ENCODE measurements at places on chromosomes 7 and 10. TPM values are rescaled to one million over a fixed set of nuclear protein-coding genes. Genes with fewer than 3 reads are reported as not detected.

ICA1 gene
- total RNA-seq = 1.9 TPM

CYP3A7 gene
- 1.7 TPM for total RNA-seq

C10orf62 gene
- 0.41 TPM for total RNA-seq

RALA gene
- total RNA-seq = 10.8 TPM

HMX3 gene
- not detected for total RNA-seq

DNA sequence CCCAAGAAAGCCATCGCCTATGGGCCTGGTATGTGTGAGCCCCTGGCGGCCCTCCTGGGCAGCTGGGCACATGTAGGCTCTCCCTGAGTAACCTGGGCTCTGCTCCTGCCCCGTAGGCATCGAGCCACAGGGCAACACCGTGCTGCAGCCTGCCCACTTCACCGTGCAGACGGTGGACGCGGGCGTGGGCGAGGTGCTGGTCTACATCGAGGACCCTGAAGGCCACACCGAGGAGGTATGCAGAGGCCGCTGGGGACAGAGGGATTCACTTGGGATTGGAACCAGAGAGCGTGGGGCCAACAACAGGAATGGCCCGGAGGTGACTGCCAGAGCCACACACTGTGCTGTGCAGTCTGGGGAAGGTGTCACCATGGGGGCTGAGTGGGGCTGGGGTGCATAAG, 7.3 kb downstream of the FLNC start:
- peaks cover 58% of the 10 kb centered on the region for H3K4me1 ChIP-seq
- H3K4me3 ChIP-seq = no peak overlapping the region
- peak overlapping the region; percentile 92 for H3K27ac ChIP-seq
- no peaks in the 10 kb centered on the region for H3K27me3 ChIP-seq
- DNase-seq = no peak
- H3K36me3 ChIP-seq = no peaks in the 10 kb centered on the region

DNA sequence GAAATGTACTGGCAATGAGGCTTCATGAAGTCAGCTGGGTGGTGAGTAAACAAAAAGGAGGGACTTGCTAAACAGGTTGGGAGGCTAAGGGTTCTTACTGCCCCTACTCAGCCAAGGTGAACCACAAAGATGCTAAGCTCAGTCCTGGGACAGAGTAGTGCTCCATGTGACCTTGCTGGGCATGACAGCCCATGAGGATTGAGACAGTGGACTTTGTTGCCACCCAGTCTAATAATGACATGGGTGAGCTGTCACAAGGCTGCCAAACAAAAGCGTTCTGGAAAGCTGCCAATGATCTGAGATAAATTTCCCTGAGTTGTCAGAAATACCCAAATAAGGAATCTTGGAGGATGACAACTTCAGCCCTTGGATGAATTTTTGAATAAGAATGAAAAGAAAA, 75.2 kb downstream of the CLEC2L start:
- H3K27me3 ChIP-seq = no peaks in the 10 kb centered on the region
- no peak for DNase-seq
- H3K27ac ChIP-seq = no peak overlapping the region
- no peaks in the 10 kb centered on the region for H3K4me1 ChIP-seq
- H3K36me3 ChIP-seq = peaks cover 98% of the 10 kb centered on the region

DNA sequence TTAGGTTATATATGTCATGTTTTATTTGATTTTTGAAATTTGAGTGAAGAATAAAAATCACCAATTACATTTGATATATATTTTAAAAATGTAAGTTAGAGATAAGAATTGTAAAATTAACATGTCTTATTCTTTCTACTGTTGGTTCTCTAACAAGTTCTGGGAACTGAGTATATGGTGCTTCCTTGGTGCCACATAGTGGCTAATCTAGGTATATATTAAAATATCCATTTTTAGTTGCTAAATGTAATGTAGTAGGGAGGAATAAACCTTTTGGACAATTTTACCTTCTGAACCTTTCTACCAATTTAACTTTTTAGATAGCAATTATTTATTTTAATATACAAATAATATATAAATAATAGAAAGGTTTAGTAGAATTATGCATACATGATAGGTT, 17.5 kb downstream of the CFAP69 start:
- no peak for DNase-seq
- no peak overlapping the region for H3K4me3 ChIP-seq
- no peak overlapping the region for H3K27ac ChIP-seq
- no peaks in the 10 kb centered on the region for H3K27me3 ChIP-seq
- no peaks in the 10 kb centered on the region for H3K36me3 ChIP-seq

- H3K36me3 ChIP-seq = no peaks in the 10 kb centered on the region
- no peak overlapping the region for H3K4me3 ChIP-seq
- H3K27me3 ChIP-seq = no peaks in the 10 kb centered on the region
- no peak for DNase-seq
- H3K27ac ChIP-seq = no peak overlapping the region
These were observed 236.8 kb downstream of the RNLS start for GRCh38 chr10:88346144-88346977.

DNA sequence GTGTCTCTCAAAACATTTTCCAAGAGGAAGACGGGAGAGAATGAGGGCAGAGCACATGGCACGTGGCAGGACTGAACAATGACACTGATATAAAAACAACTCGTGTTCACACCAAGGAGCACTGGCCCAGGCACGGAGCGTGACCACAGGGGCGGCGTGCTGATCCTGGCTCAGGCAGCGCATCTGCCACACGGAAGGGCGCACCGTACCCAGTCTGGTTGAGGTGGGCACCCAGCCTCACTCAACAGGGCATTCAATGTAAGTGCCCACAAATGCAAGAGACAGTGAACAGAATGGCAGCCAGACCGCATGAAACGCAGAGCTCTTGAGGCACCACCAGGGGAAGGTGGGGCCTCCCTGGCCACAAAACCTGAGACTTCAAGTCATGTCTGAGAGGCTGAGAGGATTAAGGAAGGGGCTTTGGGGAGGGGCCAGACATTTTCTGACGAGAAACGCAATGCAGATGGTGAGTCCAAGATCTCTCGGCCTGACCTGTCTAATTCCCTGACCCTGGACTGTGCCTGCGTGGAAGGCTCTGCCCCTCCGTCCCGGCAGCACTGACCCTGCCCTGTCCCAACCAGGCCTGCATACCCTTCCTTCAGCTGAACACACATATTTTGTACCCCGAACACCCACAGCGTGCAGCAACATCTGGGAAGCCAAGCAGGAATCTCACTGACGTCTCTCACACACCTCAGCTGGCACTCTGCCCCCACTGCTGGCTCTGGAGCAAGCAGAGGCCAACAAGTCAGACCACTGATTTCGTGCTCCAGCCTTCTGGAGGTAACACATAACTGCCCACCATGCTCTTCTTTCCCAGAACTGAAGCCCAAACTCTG, 35.5 kb downstream of the VOPP1 start:
- peaks cover 81% of the 10 kb centered on the region for H3K4me1 ChIP-seq
- H3K36me3 ChIP-seq = no peaks in the 10 kb centered on the region
- H3K4me3 ChIP-seq = no peak overlapping the region
- H3K27me3 ChIP-seq = no peaks in the 10 kb centered on the region
- H3K27ac ChIP-seq = no peak overlapping the region
- DNase-seq = no peak

GRCh38 chr7:44066111-44066460, 719 bp upstream of the PGAM2 start:
- DNase-seq = no peak
- peaks cover 70% of the 10 kb centered on the region for H3K4me1 ChIP-seq
- H3K36me3 ChIP-seq = no peaks in the 10 kb centered on the region
- H3K27me3 ChIP-seq = no peaks in the 10 kb centered on the region
- no peak overlapping the region for H3K4me3 ChIP-seq
- H3K27ac ChIP-seq = peak overlapping the region; percentile 95

GRCh38 chr7:96538632-96539031, 171.0 kb downstream of the SEM1 start:
- no peak for DNase-seq
- H3K27me3 ChIP-seq = no peaks in the 10 kb centered on the region
- H3K36me3 ChIP-seq = no peaks in the 10 kb centered on the region
- H3K4me3 ChIP-seq = no peak overlapping the region

- H3K27me3 ChIP-seq = no peaks in the 10 kb centered on the region
- no peaks in the 10 kb centered on the region for H3K4me1 ChIP-seq
- H3K27ac ChIP-seq = no peak overlapping the region
- no peaks in the 10 kb centered on the region for H3K36me3 ChIP-seq
These were observed 131.3 kb downstream of the ADK start for GRCh38 chr10:74282151-74282847.

DNA sequence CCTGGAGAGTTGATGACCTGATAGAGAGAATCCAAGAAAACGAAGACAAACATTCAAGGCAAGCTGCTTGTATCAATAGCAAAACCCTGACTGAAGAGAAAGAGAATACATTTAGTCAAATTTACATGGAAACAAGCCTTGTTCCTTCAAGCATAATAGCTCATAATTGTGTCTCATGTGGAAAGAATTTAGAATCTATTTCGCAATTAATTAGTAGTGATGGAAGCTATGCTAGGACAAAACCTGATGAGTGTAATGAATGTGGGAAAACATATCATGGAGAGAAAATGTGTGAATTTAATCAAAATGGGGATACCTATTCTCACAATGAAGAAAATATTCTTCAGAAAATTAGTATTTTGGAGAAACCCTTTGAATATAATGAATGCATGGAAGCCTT, 18.0 kb downstream of the RBAK start:
- H3K27ac ChIP-seq = no peak overlapping the region
- DNase-seq = no peak
- peaks cover 2% of the 10 kb centered on the region for H3K27me3 ChIP-seq
- no peaks in the 10 kb centered on the region for H3K4me1 ChIP-seq

DNA sequence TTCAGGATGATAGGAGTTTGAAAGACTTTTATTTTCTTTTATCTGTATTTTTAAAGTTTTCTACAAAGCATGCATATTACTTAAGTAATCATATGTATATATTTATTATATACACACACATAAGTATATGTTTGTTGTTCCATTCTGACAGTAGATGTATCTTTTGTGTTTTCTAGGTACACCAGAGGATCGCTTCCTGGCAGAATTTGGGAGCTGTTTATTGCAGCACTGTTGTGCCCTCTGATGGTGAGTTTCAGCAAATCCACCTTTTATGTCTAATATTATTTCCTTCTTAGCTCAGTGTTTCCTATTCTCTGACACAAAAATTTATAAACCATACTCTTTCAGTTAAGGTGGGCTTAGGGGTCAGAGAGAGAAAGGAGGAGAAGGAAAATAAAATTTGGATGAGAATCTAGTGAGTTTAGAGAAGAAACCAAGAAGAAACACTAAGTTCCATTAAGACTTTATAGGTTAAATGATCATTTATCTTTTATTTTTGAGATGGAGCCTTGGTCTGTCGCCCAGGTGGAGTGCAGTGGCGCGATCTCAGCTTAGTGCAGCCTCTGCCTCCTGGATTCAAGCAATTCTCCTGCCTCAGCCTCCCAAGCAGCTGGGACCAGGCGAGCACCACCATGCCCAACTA, 59.2 kb upstream of the OIT3 start:
- DNase-seq = peak; percentile 37
- no peaks in the 10 kb centered on the region for H3K36me3 ChIP-seq

DNA sequence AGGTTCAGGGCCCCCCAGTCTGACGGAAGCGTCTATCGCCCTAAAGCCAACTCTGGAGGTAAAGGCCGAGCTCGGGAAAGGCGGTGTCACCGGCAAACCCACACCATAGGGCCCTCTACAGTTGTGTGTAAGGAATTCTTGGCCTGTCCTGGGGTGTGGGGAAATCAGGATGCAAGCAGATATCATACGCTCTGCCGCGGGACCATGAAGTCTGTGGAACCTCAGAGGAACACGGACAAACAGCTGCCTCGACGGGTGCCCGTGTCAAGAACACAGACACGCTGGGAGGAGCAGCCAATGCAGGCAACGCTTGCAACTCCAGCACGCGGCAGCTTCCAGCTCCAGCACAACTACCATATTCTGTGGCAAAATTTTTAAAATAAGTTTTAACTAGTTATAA, 157.9 kb downstream of the DIP2C start:
- H3K36me3 ChIP-seq = no peaks in the 10 kb centered on the region
- no peak overlapping the region for H3K27ac ChIP-seq
- no peak for DNase-seq
- H3K4me3 ChIP-seq = no peak overlapping the region

- H3K4me1 ChIP-seq = no peaks in the 10 kb centered on the region
- H3K4me3 ChIP-seq = no peak overlapping the region
- H3K36me3 ChIP-seq = no peaks in the 10 kb centered on the region
- DNase-seq = no peak
- peaks cover 5% of the 10 kb centered on the region for H3K27me3 ChIP-seq
These were observed 455.6 kb upstream of the FOXK1 start for GRCh38 chr7:4226524-4226882.

DNA sequence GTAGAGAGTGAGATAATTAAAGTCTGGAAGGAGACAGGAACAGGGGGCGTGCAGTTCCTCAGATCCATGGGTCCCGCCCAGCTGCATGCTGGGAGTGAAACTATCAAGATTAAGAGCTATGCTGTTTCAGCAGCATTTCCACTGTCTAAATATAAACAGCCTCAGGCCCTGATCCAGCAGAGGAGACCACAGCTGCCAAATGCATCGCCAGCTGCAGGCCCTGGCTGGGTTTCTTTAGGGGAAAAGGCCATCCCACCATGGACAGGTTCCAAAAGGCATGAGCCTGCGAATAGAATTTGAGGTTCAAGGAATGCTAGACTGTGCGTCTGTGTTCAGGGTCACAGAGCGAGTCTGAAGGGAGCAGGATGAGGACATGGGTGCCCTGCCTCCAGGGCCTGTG, 411.4 kb downstream of the PAXIP1 start:
- H3K4me1 ChIP-seq = peaks cover 5% of the 10 kb centered on the region
- no peaks in the 10 kb centered on the region for H3K36me3 ChIP-seq
- H3K27me3 ChIP-seq = no peaks in the 10 kb centered on the region
- no peak overlapping the region for H3K4me3 ChIP-seq
- DNase-seq = no peak

GRCh38 chr7:137937202-137937560, 64.7 kb downstream of the CREB3L2 start:
- peak; percentile 37 for DNase-seq
- H3K36me3 ChIP-seq = no peaks in the 10 kb centered on the region
- H3K27me3 ChIP-seq = no peaks in the 10 kb centered on the region
- peak overlapping the region; percentile 70 for H3K27ac ChIP-seq
- H3K4me3 ChIP-seq = no peak overlapping the region
- peaks cover 59% of the 10 kb centered on the region for H3K4me1 ChIP-seq

- no peak for DNase-seq
- H3K4me1 ChIP-seq = no peaks in the 10 kb centered on the region
- no peaks in the 10 kb centered on the region for H3K27me3 ChIP-seq
These were observed at the start of gene VWDE for GRCh38 chr7:12403287-12404181. Gene VWDE, minus strand, starts transcription at chr7:12403865. Its CDS starts 149 bp downstream, at chr7:12403716.

GRCh38 chr7:48091506-48092433, 2.7 kb downstream of the UPP1 start:
- no peak overlapping the region for H3K27ac ChIP-seq
- H3K4me1 ChIP-seq = peaks cover 6% of the 10 kb centered on the region
- DNase-seq = no peak
- no peaks in the 10 kb centered on the region for H3K36me3 ChIP-seq

GRCh38 chr7:81298951-81299666, 380.3 kb upstream of the SEMA3C start:
- no peak overlapping the region for H3K27ac ChIP-seq
- no peak overlapping the region for H3K4me3 ChIP-seq
- no peaks in the 10 kb centered on the region for H3K27me3 ChIP-seq
- no peak for DNase-seq

DNA sequence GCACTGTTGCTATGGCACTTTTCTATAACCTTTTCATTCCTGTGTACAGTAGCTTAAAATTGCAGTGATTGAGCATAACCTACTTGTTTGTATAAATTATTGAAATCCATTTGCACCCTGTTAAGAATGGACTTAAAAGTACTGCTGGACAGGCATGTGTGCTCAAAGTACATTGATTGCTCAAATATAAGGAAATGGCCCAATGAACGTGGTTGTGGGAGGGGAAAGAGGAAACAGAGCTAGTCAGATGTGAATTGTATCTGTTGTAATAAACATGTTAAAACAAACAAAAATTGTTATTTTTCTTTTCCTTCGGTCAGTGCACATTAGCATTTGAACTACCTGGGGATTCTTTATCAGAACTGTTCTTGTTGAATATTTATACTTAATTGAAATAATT, 57.1 kb upstream of the BAMBI start:
- no peaks in the 10 kb centered on the region for H3K4me1 ChIP-seq
- H3K27me3 ChIP-seq = no peaks in the 10 kb centered on the region
- no peak overlapping the region for H3K27ac ChIP-seq
- no peak for DNase-seq

Data from gastrocnemius medialis (tissue), 4 donors.